Activated CD4-positive, alpha-beta T cell treated with anti-CD3 and anti-CD28 coated beads for 36 hours (primary cell): ENCODE measurements at places on chromosomes 1 and 21. TPM values are rescaled to one million over a fixed set of nuclear protein-coding genes. Genes with fewer than 3 reads are reported as not detected.

C1orf115 gene
- 0.63 TPM for total RNA-seq

- peak overlapping the region; percentile 82 for H3K4me3 ChIP-seq
- H3K36me3 ChIP-seq = peaks cover 28% of the 10 kb centered on the region
- H3K27ac ChIP-seq = peak overlapping the region; percentile 95
- H3K27me3 ChIP-seq = no peaks in the 10 kb centered on the region
Measured at GRCh38 chr1:171484760-171485374, 463 bp upstream of the PRRC2C start.

GRCh38 chr1:56516539-56517252 is 62.7 kb downstream of the PLPP3 start:
- H3K4me1 ChIP-seq = no peaks in the 10 kb centered on the region
- H3K36me3 ChIP-seq = no peaks in the 10 kb centered on the region
- no peak overlapping the region for H3K4me3 ChIP-seq
- H3K27ac ChIP-seq = no peak overlapping the region

DNA sequence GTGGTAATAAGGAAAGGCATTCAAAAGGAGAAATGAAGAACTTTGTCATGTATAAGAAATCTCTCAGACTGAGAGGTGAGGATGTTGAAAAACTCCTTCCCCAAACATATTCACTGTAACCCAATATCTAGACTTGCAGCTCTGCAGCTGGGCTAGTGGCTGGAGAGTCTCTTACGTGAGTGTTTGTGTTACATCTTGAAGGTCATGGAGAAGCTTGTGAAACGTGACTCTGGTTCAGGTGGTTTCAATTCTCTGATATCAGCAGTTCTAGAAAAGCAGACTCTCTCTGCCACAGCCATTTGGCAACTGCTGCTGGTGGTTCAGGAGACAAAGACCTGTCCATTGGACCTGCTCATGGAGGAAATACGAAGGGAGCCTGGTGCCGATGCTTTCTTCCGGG is 55.0 kb upstream of the EPHA8 start:
- no peaks in the 10 kb centered on the region for H3K4me1 ChIP-seq
- no peak overlapping the region for H3K4me3 ChIP-seq
- no peak overlapping the region for H3K27ac ChIP-seq
- H3K36me3 ChIP-seq = peaks cover 47% of the 10 kb centered on the region

HPDL gene
- 17.9 TPM for total RNA-seq
